Naive thymus-derived CD4-positive, alpha-beta T cell (primary cell): ENCODE measurements at places on chromosomes 11 and 22.

GRCh38 chr11:57597461-57597915 is at the start of gene SERPING1:
Gene SERPING1, plus strand, starts transcription at chr11:57597685. Its CDS starts 586 bp downstream, at chr11:57598271.
- no peak for DNase-seq
- H3K4me3 ChIP-seq, result no peak within 1 kb of the TSS
- no peaks in the 10 kb centered on the region for H3K4me1 ChIP-seq
- H3K27me3 ChIP-seq, result no peaks in the 10 kb centered on the region
- no peak within 1 kb of the TSS for H3K27ac ChIP-seq
- H3K36me3 ChIP-seq, result no peaks in the 10 kb centered on the region

- no peak for DNase-seq
- H3K4me3 ChIP-seq, result no peak overlapping the region
- H3K27ac ChIP-seq, result no peak overlapping the region
- no peaks in the 10 kb centered on the region for H3K36me3 ChIP-seq
- no peaks in the 10 kb centered on the region for H3K27me3 ChIP-seq
- H3K4me1 ChIP-seq, result no peaks in the 10 kb centered on the region
Measured at GRCh38 chr11:112835591-112836255, 125.5 kb upstream of the NCAM1 start.

DNA sequence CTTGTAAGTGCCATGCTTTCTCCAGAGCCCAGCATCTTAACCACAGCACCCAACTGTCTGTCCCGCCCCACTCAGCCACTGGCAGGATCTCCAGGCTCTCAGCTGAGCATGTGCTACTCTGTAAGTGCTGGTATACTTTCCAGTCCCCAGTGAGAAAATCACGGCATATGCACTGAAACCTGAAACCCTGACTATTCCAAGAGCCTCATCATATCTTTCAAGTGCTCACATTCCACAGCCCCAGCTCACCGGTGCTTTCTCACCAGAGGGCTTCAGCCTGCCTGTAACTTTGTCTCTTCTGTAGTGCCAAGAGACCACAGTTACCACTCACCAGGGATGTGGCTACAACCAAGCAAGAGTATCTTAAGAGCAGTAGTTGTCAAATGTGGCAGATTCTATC is 24.4 kb upstream of the PAMR1 start:
- H3K36me3 ChIP-seq, result no peaks in the 10 kb centered on the region
- DNase-seq, result no peak
- H3K27ac ChIP-seq, result no peak overlapping the region
- no peak overlapping the region for H3K4me3 ChIP-seq

DNA sequence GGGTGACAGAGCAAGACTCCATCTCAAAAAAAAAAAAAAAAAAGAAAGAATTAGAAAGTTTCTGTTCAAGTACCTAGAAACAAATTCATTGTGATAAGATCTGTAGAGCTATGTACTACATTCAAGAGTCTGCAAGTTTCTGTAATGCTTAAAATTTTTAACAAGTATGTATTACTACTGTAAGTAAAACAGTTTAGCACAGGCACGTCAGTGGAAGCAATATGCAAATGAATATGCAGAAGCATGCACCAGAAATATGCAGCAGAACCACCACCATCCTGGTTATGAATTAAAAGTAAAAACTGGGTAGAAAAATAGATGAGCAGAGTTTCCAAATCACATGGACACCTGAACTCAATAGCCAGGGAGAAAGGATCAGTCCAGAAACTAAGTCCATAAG is 19.3 kb downstream of the SBF2 start:
- no peaks in the 10 kb centered on the region for H3K36me3 ChIP-seq
- no peaks in the 10 kb centered on the region for H3K27me3 ChIP-seq
- no peak overlapping the region for H3K4me3 ChIP-seq
- H3K27ac ChIP-seq, result no peak overlapping the region
- DNase-seq, result no peak

DNA sequence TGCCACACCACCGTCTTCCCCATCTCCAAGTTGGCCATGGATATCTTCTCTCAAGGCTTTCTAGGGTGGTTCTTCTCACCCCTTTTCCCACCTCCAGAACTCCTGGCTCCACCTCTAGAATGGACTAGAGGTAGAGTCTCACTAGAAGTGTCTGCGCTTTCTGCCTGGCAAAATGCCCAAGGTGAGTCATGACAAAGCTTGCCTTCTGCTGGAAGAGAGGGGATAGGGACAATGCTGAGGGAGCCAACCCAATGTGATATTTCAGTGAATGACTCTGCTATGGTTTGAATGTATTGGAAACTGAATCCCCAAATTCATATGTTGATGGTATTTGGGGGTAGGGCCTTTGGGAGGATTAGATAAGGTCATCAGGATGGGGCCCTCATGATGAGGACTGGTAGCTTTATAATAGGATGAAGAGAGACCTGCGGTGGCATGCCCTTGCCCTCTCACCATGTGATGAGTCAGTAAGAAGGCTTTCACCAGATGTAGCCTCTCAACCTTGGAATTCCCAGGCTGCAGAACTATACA is 4.1 kb upstream of the CD82 start:
- no peak for DNase-seq
- H3K4me3 ChIP-seq, result no peak overlapping the region
- H3K27me3 ChIP-seq, result no peaks in the 10 kb centered on the region
- H3K36me3 ChIP-seq, result no peaks in the 10 kb centered on the region
- H3K4me1 ChIP-seq, result peaks cover 14% of the 10 kb centered on the region
- H3K27ac ChIP-seq, result no peak overlapping the region

DNA sequence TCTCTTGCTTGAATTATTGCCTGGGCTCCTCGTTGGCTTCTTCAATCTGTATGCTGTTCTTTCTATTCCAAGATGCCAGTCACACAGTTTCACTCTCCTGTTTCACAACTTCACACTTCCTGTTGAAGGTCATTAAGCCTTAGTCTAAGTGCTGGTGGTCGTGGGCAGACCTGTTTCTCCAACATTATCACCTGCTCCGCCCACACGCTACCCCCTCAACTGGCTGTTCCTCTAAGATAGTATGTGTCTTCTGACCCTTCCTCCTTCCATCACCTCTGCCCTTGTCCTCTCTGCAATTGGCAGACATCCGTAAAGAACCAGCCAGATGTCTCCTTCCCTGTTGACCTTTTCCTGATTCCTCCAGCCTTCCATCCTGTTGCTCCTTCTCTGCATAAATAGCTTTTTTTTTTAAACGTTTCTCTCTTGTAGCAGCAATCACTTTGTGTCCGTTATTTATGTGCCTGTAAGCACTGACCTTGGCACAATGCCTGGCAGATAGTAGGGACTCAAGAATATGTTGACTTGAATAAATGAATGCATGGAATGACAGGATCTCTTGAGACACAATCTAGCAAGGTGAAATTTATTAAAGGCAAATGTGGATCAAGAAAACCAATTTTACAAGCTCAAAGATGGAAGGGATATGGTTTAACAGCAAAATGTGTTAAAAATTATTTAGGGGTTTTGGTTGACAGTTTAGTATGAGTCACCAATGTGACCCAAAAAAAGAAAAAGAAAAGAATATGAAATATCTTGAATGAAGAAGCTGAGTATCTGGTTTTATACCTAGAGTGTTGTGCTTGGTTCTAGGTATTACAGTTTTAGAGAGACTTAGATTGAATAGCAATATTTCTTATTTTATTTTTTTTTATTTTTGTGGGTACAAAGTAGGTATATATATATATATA is 12.6 kb downstream of the DIXDC1 start:
- H3K27ac ChIP-seq, result no peak overlapping the region
- H3K27me3 ChIP-seq, result no peaks in the 10 kb centered on the region
- H3K4me1 ChIP-seq, result no peaks in the 10 kb centered on the region
- no peaks in the 10 kb centered on the region for H3K36me3 ChIP-seq
- H3K4me3 ChIP-seq, result no peak overlapping the region

DNA sequence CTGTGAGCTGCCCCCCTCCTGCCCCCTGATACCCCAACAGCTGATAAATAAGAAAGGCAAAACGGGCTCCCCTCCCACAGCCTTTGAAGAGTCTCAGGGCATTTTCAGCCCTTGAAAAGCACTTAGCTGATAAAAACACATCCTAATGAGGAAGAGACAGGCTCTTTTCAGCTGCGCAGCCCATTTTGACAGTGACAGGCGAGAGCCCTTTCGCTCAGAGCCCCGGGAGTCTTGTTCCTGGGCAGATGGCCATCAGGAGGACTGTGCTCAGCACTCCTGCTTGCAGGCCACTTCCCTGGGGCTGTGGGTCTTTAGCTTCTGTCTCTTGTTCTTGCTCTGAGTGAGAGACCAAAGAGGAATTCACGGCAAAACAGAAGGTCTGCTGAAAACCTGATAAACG is 757.2 kb downstream of the BRD1 start:
- no peaks in the 10 kb centered on the region for H3K4me1 ChIP-seq
- H3K27me3 ChIP-seq, result no peaks in the 10 kb centered on the region
- no peak for DNase-seq
- no peak overlapping the region for H3K4me3 ChIP-seq
- H3K27ac ChIP-seq, result no peak overlapping the region

GRCh38 chr11:1075341-1075911 is 752 bp downstream of the MUC2 start:
- no peak for DNase-seq
- no peak overlapping the region for H3K4me3 ChIP-seq
- no peak overlapping the region for H3K27ac ChIP-seq

DNA sequence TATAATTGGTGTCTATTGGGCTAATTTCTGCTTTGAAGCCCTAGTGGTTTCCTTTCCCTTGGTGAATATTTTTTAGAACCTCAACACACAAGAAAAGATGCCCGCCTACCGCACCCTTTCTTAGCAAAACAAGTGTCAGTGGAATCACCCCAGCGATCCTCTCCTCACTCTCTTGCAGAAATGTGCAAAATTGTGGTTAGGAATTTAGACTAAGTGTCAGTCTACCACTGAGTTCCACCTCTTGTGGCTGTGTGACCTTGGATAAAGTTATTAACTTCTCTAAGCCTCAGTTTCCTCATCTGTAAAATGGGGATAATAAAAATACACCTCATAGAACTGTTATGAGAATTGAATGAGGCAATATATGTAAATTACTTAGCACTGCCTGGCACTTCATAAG is 5.3 kb upstream of the JAML start:
- peak; percentile 56 for DNase-seq
- H3K36me3 ChIP-seq, result peaks cover 23% of the 10 kb centered on the region
- no peaks in the 10 kb centered on the region for H3K27me3 ChIP-seq

GRCh38 chr11:96062134-96062533 is 138.2 kb upstream of the MTMR2 start:
- H3K4me1 ChIP-seq, result peaks cover 21% of the 10 kb centered on the region
- peak overlapping the region; percentile 38 for H3K27ac ChIP-seq

- no peaks in the 10 kb centered on the region for H3K27me3 ChIP-seq
- no peak overlapping the region for H3K4me3 ChIP-seq
- H3K36me3 ChIP-seq, result no peaks in the 10 kb centered on the region
- no peak overlapping the region for H3K27ac ChIP-seq
Measured at GRCh38 chr11:78039919-78040671, 17.0 kb upstream of the KCTD14 start.

DNA sequence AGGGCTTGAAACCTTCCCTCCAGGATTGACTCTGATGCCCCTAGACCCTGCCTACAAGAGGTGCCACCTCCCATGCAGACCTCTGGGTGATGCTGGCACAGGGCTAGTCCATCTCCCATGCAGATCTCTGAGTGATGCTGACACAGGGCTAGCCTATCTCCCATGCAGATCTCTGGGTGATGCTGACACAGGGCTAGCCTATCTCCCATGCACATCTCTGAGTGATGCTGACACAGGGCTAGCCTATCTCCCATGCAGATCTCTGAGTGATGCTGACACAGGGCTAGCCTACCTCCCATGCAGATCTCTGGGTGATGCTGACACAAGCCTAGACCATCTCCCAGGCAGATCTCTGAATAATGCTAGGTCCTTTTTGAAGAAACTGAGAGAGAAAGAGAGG is 321.7 kb downstream of the NTM start:
- no peak for DNase-seq
- no peaks in the 10 kb centered on the region for H3K27me3 ChIP-seq
- H3K27ac ChIP-seq, result no peak overlapping the region
- no peak overlapping the region for H3K4me3 ChIP-seq

DNA sequence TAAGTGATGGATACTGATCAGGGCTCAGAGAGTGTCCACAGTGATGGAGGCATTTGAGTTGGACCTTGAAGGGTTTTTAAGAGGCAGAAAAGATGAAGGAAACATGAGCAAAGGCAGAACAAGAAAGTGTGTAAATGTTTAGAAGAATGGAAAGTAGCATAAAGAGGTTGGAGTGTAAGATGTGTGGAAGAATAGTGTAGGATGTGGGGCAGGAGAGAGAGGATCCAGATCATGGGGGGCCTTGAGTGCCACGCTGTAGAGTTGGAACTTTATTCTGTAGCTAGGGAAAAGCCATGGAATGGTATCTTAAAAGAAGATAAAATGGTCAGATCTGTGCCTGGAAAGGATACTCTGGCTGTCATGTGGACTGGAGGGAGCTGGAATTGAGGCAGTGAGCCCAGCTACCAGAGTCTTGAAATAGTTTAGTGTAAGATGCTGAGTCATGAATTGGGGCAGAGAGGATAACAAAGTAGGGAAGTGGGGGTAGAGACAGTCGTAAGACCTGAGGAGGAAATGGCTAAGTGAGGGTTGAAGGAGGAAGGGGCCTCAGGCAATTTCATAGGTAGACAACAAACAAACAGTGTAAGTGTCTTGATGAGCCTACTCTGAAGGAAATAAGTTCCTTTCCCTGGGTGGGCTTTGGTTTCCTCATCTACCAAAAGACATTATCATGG is 6.7 kb downstream of the KCNE3 start:
- no peak overlapping the region for H3K27ac ChIP-seq
- no peak overlapping the region for H3K4me3 ChIP-seq
- no peaks in the 10 kb centered on the region for H3K27me3 ChIP-seq
- H3K4me1 ChIP-seq, result no peaks in the 10 kb centered on the region
- DNase-seq, result no peak

DNA sequence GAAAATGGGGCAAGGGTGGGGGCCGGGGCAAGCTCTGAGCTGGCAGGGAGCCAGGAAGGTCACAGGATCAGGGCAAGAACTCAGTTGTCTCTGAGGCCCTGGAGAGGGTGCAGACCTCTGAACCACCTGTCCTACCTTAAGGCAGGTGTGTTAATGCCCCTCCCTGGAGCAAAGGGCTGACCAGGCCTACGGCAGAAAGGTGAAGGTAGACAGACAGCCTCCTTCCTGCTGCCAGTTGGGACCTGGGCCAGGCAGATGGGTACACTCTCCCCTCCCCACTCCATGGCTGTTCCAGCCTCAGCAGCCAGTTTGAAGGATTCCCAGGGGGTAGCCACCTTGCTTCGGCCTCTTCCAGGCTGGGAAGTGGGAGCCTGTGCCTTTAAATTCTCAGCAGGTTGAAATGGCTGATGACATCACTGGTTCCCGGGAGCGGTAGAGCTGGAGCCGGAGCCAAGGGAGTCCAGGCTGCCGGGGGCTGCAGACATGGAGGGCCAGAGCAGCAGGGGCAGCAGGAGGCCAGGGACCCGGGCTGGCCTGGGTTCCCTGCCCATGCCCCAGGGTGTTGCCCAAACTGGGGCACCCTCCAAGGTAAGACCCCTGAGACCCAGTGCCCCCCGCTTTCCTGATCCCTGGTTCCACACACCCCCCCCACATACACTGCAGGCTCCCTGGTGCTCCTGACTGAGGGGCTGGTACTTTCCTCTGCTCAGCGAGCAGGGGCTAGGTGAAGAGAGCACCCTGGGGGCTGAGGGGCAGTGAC is at the start of gene INPP5J:
Gene INPP5J (plus strand): TSS at position 435 of the 760 bp plus-strand sequence. CDS start 49 bp downstream, at position 484.
- no peak for DNase-seq
- no peaks in the 10 kb centered on the region for H3K36me3 ChIP-seq
- H3K4me1 ChIP-seq, result no peaks in the 10 kb centered on the region
- H3K27ac ChIP-seq, result no peak within 1 kb of the TSS
- H3K27me3 ChIP-seq, result no peaks in the 10 kb centered on the region
- H3K4me3 ChIP-seq, result no peak within 1 kb of the TSS

- no peaks in the 10 kb centered on the region for H3K27me3 ChIP-seq
- no peaks in the 10 kb centered on the region for H3K4me1 ChIP-seq
- no peaks in the 10 kb centered on the region for H3K36me3 ChIP-seq
Measured at GRCh38 chr22:29703569-29704195, 16.1 kb upstream of the CABP7 start.

- no peak for DNase-seq
- no peaks in the 10 kb centered on the region for H3K27me3 ChIP-seq
- no peak overlapping the region for H3K4me3 ChIP-seq
- H3K27ac ChIP-seq, result no peak overlapping the region
- no peaks in the 10 kb centered on the region for H3K4me1 ChIP-seq
Measured at GRCh38 chr11:84044706-84045105, 758.5 kb upstream of the CCDC90B start.
